ENCODE measurements at places on chromosomes 6 and 20. TPM values are rescaled to one million over a fixed set of nuclear protein-coding genes. Genes with fewer than 3 reads are reported as not detected.

Gene FIG4
- 22.3 TPM for polyA plus RNA-seq

DNA sequence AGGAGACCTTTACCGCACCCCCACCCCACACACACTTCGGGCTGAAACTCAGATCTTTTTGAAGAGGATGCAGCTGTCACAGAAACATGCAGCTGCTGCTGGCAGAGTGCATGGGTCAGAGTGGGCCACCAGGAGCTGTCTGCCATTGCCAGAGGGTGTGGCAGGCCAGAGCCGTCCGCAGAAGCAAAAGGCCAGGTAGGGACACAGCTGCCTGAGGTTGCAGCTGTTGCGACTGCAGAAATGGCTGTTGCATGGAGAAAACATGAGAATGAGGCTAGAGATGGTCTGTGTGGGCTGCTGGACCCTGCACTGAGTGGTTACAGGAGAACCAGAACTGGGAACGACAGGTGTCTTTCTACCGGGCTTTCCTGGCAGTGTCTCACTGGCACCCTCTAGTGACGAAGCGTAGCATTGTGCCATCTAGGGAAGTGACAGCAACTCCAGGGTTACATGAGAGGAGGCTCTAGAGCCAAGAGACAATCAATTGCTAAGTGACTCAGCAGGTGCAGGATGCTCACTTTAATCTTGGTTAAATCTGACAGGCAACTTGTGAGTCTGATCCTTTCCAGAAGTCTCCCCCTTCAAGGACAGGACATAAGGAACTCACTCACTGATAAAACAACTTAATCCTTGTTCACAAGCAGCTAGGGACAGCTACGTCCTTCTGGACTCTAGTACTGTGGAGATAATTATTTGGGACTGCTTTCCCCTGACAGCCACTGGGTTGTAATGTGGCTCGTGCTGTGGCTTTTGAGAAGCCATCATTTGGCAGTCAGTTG lies 29.1 kb upstream of the SERPINB9 start:
- peak; percentile 67 for DNase-seq

GRCh38 chr6:108847738-108848115 lies 495 bp upstream of the ARMC2 start:
- no peak for DNase-seq

- DNase-seq, result no peak
Measured at GRCh38 chr6:122052346-122052900, 347.0 kb upstream of the HSF2 start.

DNA sequence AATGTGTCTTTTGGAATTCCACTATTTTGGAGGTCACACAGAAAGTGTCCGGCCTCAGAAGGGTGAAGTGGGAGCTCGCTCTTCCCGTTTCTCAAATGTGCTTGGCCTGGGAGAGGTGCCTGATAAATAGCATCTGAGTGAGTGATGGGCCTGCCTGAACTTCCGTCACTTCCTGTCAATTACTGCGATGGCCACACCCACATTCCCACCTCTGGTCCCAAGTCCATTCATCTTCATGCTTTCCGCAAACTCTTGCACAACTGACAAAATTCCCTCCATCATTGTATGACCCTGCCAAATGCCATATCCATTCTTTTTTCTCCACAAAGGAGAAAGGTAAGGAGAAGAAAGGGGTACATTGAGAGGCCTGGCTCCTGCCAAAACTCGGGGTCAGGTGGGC lies 169.0 kb downstream of the QKI start:
- DNase-seq, result no peak

DNA sequence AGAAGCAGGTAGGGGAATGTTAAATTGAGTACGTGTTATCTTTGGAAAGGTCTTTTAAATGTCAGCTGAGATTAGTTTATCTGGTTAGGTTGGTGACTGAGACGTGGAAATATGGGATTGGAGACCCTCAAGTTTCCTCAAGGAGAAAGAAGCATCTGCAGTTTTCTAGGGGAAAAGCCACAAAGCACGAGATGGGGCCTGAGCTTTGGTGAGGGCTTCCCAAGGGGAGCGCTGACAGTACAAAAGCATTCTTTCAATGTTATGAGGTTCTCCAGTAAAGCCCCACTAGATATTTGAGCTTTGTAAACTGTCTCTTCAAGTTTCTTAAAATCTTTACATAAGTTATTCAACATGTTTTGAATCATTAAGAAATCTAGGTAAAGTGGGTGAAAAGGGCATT lies 19.6 kb upstream of the HS3ST5 start:
- no peak for DNase-seq

Gene JAG1
- polyA plus RNA-seq, result 46.9 TPM

Gene DEFB124
- 0.41 TPM for polyA plus RNA-seq

Gene SLC2A10
- polyA plus RNA-seq, result 19.1 TPM

- DNase-seq, result no peak
Measured at GRCh38 chr20:14815340-14815739, 477.9 kb upstream of the FLRT3 start.

Data from right lung (tissue), 10 donors.